ENCODE measurements at places on chromosomes 3 and 15. TPM values are rescaled to one million over a fixed set of nuclear protein-coding genes. Genes with fewer than 3 reads are reported as not detected.

- DNase-seq = no peak
Measured at GRCh38 chr15:51727141-51727897, 10.1 kb downstream of the LYSMD2 start.

- DNase-seq = no peak
Measured at GRCh38 chr3:72679540-72680198, 168.6 kb downstream of the SHQ1 start.

ATP11B gene
- total RNA-seq = 50.7 TPM

GRCh38 chr3:13657660-13658435 is 108.9 kb downstream of the FBLN2 start:
- DNase-seq = no peak

CPA3 gene
- total RNA-seq = 49.9 TPM

MYEF2 gene
- 26.2 TPM for total RNA-seq

DNA sequence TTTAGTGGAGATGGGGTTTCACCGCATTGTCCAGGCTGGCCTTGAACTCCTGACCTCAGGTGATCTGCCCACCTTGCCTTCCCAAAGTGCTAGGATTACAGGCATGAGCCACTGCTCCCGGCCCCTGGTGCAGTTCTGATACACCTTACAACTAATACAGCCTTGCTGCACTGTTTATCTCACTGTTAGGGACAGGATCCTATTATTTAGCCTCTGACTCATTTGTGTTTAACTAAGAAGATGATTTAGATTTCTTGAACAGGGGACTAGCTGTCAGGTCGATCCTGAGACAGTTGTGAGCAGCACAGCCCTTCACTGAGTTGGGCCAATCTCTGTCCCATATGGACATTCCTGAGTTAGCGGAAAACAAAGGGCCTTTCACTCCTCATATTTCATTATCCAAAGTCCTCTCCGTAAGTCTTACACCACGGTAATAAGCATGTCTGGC is 19.2 kb downstream of the GYG1 start:
- DNase-seq = no peak

GRCh38 chr3:128486681-128487537 is 6.1 kb downstream of the GATA2 start:
- no peak for DNase-seq

GRCh38 chr3:181847276-181847675 is 135.6 kb downstream of the SOX2 start:
- no peak for DNase-seq

DNA sequence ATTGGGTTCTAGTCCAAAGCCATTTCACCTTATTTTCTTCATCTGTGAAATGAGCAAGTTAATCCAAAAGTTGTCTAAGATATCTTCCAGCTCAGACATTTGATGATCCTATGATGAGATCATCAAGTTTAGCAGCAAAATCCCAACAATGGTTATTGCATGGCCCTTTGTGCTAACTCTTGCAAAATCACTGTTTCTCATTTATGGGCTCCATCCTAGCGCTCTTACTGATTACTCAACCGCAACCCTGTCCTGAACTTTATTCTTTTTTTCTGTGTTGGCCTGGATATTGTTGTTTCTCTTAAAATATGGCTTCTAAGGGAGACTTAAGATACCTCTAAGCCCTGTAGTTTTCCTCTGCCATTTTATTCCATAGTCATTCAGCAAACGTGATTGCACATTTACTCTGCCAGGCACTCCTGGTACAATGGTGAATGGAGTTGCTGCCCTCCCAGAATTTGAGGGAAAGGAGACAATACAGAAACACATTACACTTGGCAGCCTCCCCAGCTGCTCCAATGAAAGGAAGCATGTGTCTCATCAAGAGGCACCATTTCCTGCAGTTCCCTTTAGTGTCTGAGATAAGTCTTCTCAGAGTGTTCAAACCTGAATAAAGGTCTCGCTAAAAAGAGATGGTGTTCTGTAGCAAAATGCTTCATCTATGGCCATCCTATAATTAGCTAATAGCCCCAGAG is 4.4 kb downstream of the GXYLT2 start:
- no peak for DNase-seq

NOX5 gene
- 0.66 TPM for total RNA-seq

GRCh38 chr15:37517191-37517895 is 417.0 kb upstream of the MEIS2 start:
- no peak for DNase-seq

- DNase-seq = no peak
Measured at GRCh38 chr3:46406443-46406787, 451 bp downstream of the CCR5AS start.

Data from esophagus muscularis mucosa (tissue), 4 donors.